ENCODE measurements at places on chromosomes 3 and 15.

DNA sequence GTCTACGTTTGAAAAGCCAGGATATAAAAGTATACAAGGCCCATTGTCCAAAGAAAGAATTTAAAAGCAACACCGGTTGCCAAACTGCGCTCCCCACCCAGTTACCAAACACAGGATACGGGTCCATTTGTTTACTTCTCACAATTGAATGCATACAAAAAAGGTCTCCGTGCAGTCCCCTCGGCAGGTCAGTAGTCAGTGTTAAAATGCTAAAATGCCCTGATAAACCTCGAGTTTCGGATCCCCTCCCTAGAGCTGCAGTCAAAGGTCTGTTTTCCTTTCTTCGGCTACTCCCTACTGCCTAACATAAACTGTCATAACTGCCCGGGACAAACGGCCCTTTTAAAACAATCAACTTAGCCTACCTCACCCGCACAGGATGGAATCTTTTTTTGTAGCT is 534.6 kb downstream of the FOXP1 start:
- no peak for DNase-seq

GRCh38 chr3:57757642-57758297 is 1.7 kb downstream of the SLMAP start:
- DNase-seq = no peak

- DNase-seq = no peak
Observed at GRCh38 chr3:137761563-137762503, 2.3 kb upstream of the SOX14 start.

GRCh38 chr15:81000144-81000623 is 539 bp upstream of the TLNRD1 start:
- DNase-seq = no peak

GRCh38 chr3:192090586-192090985 is 629.6 kb downstream of the PYDC2 start:
- DNase-seq = peak; percentile 7

- DNase-seq = peak; percentile 21
Observed at GRCh38 chr15:53197426-53197839, 407.3 kb upstream of the ONECUT1 start.

DNA sequence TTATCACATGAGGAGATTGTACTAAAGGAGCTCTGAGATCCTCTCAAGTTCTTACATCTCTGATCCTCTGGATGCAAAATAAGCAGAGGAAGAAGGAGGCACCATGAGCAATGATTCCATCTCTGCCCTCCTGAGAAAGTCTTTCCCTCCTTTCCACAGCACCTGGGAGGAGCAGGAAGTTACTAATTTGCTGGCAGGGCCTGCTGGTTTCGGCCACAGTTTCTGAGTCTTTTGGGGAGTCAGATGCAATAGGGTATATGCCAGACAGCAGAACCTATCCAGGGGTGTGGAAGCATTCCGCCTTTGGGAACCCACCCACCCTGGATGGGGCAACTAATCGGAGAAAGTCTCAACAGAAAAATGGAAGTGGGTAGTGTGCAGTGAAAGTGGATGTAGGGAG is 38.5 kb upstream of the SPTSSB start:
- DNase-seq = no peak

Data from GM19239 (cell line).